HFF-Myc (cell line): ENCODE measurements at places on chromosomes 1 and 21.

GRCh38 chr1:56881417-56881816 is 26.8 kb downstream of the C8A start:
- DNase-seq, result no peak

DNA sequence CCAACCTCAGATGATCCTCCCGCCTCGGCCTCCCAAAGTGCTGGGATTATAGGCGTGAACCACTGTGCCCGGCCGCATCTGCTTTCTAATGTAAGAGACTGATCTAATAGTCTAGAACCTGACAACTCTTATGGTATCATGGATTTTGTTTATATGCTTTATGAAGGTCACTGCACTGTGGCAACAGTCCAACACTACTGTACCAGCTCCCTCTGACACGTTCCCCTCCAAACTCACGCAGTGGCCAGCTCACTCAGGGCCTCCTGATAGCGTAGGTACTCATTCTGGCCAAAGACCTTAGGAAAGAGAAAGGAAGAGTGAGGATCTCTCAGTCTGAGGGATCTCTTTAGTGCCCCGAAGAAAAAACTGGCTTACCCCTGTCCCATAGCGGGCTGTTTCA is 6.0 kb upstream of the CFAP141 start:
- no peak for DNase-seq

- DNase-seq, result no peak
These were observed 179.4 kb downstream of the HIVEP3 start for GRCh38 chr1:41739061-41739955.

- no peak for DNase-seq
These were observed at the start of gene TRIM17 for GRCh38 chr1:228416217-228416933. TRIM17 (minus strand) TSS chr1:228416861; CDS start chr1:228415072, 1,789 bp downstream.

GRCh38 chr1:207890136-207890738 is 20.7 kb downstream of the CD34 start:
- peak; percentile 71 for DNase-seq

DNA sequence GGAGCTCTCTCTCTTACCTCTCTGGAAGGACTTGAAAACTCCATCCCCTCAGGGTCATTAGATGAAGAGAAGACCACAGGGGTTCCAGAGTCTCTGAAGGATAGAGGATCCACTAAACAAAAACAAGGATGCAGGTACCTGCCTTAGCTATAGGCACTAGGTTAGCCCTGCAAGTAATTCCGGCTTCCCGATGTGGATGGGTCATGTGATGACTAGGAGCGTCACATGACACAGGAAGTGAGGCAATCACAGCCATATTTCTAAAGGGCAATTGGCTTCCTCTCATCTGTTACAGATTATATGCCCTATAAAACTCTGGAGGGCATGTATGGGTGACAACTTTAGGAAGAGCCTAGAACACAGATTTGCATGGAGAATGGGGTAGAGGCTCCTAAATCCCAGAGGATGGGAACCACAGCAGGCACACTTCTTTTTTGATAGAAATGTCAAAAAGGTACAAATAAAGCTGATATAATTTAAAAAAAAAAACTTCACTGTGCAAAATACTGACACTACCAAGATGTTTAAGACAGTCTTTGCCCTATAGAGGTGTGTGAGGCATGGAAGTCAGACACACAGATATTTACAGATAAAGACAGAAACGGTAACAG is 14.1 kb downstream of the ENTREP3 start:
- DNase-seq, result peak; percentile 93

GRCh38 chr1:111221633-111222291 is 5.8 kb upstream of the CHI3L2 start:
- no peak for DNase-seq

- no peak for DNase-seq
These were observed 150.8 kb upstream of the ERG start for GRCh38 chr21:38649120-38649519.

- DNase-seq, result no peak
These were observed at the start of gene SETSIP for GRCh38 chr1:92075311-92075710. SETSIP (minus strand) TSS chr1:92075411; CDS start chr1:92075411, 0 bp downstream.

GRCh38 chr1:81439046-81439823 is 361.5 kb upstream of the ADGRL2 start:
- DNase-seq, result no peak

- no peak for DNase-seq
These were observed 137.5 kb downstream of the TOMM20 start for GRCh38 chr1:234990874-234991801.

- no peak for DNase-seq
These were observed 161.6 kb downstream of the PRDM16 start for GRCh38 chr1:3230553-3230952.

- DNase-seq, result peak; percentile 27
These were observed 30.0 kb upstream of the ACP6 start for GRCh38 chr1:147700042-147701006.

- no peak for DNase-seq
These were observed 1.1 kb upstream of the GTF2B start for GRCh38 chr1:88892357-88892877.

- DNase-seq, result no peak
These were observed 11.2 kb upstream of the CREG1 start for GRCh38 chr1:167564612-167565270.

- DNase-seq, result no peak
These were observed 20.6 kb downstream of the EGLN1 start for GRCh38 chr1:231401478-231401877.

DNA sequence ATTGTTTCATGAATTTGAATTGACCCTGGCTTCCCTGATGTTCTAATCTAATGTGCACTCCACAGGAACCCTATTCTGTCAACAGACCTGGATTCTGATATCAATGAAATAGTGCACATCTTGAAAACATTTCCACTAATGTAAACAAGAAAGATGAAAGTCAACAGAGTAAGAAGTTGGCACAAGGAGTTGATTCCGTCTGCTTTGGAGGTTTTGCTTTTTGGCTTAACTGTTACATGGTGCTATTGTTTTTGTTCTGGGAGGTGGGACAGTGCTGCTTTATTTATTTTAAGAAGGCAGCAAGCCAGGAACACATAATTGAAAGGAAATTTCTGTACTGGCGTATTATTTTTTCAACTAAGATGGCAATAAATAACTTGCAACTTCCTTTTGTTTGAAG is 73.3 kb downstream of the LEPR start:
- peak; percentile 70 for DNase-seq

DNA sequence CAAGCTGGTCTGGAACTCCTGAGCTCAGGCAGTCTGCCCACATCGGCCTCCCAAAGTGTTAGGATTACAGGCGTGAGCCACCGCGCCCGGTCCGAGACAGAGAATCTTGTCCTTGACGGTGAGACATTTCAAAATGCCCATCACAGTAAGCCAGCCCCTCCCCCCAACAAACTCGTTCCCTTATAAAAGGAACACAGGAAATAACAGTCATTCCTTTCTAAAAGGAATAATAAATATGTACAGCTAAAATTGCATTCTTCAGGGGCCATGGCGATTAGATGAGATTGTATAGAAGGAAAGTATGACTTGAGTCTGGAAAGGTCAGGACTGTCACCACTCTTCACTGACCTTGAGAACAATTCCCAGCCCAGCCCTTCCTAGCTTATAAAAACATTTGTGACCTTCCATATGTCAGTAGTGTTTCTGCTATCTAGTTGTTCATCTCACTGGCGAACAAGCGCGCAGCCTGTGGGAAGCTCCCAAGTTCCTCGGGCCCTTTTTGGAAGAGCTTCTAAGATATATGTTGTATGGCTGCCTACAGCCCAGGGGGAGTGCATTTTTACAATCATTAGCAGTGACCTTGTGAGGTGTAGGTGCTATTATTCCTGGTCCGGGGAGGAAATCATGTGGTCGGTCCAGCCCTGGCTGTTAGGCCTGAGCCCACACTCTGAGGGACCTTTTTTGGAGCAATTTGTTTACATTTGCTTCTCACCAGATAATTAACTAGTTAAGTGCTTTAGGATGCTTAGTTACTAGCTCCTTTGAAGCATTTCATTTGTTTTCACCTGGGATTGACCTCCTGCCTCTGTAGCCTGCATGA is 8.7 kb downstream of the SZRD1 start:
- DNase-seq, result peak; percentile 25

- no peak for DNase-seq
These were observed 585 bp downstream of the NEGR1 start for GRCh38 chr1:72281637-72282270.

DNA sequence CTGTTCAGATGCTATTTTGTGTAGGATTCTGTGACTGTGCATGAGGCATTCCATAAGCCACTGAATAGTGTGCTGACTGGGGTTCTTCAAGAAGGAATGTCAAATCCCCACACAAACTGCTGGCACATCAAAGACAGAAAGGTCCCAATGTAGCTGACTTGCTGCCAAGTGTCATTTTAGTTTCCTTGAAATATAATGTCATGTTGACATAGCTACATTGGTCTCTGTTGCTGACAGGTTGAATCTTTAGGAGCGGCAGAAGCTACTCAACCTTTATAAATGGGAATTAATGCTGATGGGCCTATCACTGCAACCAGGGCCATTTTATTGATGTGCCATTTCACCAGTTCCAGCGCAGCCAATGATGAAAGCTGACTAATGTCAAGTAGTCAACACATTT is 1110.7 kb upstream of the B3GALT2 start:
- no peak for DNase-seq

GRCh38 chr1:2614145-2614544 is 18.7 kb downstream of the MMEL1 start:
- DNase-seq, result no peak

- DNase-seq, result no peak
These were observed 10.2 kb upstream of the POFUT2 start for GRCh38 chr21:45297869-45298268.

- DNase-seq, result no peak
These were observed 49.6 kb downstream of the HSF2BP start for GRCh38 chr21:43609501-43610340.

DNA sequence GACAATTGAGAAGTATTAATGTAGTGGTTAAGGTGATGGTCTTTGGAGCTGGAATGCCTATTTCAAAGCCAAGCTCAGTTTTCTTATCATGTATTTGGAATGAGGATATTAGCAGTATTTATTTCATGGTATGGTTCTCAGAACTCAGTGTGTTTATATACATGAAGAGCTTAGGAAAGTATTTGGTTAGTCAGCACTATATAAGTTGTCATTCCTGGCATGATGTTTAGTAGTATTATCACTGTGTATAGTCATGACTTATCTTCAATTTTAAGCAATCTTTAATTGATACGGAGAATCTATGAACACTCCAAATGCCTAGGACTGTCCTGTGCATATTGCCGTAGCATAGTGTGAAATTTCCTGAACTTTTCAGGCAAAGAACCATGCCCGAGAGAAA is 501.9 kb upstream of the USP24 start:
- DNase-seq, result no peak

- DNase-seq, result peak; percentile 7
These were observed 37.4 kb downstream of the MAP3K21 start for GRCh38 chr1:233364695-233365539.

DNA sequence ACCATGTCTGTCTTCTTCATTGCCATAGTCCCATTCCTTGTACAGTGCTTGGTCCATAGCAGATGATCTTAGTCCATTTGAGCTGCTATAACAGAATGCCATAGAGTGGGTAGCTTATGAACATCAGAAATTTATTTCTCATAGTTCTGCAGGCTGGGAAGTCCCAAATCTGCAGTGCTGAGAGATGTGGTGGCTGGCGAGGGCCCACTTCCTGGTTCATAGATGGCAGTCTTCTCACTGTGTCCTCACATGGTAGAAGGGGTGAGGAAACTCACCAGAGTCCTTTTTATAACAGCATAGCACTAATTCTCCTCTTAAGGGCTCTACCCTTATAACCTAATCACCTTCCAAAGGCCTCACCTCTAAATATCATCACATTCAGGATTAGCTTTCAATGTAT is 23.1 kb upstream of the RAP1A start:
- DNase-seq, result no peak

DNA sequence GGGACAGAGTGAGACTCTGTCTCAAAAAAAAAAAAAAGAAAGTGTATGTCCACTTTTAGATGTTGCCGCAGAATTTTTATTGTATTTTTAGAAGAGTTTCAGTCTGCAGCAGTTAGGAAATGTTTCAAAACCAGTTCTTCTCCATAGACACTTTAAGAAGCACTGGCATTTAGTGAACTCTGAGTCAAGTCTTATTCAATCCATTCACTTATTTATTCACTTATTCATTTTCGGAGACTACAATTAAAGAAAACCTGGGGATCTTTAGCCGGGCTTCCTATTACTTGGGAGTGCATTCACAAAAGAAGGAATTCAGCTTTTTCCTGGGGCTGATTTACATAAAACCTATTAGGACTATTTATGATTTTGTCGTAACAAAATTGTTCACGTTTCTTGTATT is 12.3 kb downstream of the RCAN3 start:
- DNase-seq, result no peak

GRCh38 chr1:6969762-6970161 is 184.5 kb downstream of the CAMTA1 start:
- no peak for DNase-seq

DNA sequence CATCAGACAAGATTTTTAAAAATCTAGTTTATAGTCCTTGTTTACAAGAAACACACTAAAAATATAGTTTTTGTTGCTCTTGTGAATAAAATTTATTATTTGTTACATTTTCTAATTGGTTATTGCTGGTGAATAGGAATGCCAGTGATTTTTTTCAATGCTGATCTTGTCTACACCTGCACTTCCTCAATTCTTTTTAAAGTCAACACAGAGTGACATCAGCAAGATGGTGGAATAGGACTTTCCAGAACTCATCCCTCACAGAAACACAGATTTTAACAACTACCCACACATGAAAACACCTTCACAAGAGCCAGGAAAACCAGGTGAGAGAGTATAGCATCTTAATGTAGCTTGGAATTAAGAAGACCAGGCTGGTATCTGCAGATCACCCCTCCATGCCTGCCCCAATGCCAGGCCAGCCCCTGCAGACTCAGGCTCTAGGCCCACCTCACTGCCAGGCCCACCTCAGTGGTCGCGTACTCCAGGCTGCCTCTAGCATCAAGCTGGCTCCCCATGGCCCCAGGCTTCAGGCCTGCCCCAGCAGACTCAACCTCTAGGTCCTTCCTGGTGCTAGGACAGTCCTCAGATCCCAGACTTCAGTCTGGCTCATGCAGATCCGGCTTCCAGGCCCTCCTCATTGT is 117.6 kb downstream of the WDR3 start:
- no peak for DNase-seq

GRCh38 chr1:11576109-11576875 is 77.9 kb downstream of the FBXO2 start:
- DNase-seq, result no peak

GRCh38 chr1:36821386-36821785 is 212.9 kb downstream of the GRIK3 start:
- DNase-seq, result no peak

- DNase-seq, result no peak
These were observed 24.9 kb downstream of the ZNF281 start for GRCh38 chr1:200384818-200385390.
